ENCODE measurements at places on chromosomes 5 and 9.

DNA sequence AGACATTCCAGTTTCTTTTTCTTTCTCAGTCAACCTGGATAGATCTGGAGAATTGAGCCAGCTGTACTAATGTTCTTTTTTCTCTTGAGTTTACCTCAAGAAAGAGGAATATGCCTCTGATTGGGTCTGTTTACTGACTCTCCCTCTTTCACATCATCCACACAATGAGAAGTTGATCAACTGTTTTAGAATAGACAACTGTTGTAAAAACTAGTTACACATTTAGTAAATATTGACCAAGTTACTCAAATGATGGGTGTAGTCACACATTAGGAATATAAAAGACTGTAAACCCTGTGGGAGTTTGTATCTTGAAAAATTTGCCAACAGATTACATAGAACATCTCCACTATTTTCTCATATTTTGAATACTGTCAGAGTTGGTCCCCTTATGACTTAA, 330.8 kb downstream of the FER start:
- no peak for DNase-seq

DNA sequence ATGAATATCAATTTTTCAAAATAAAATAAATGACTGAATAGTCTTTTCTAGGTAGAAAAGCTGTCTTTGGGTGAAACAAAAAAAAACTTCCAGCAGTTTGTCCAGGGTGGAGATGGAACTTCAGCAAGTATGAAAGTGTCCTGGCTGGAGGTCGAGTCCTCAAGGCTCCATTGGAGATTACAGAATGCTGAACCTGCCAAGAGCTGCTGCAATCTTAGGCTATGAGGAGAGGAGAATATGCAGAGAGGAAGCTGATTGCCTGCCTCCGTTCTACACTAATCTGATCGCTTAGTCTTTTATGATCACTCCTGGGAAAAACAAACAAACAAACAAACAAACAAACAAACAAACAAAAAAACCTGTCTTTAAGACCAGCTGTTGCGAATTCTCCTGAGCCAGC, 50.6 kb downstream of the NREP start:
- DNase-seq: no peak

DNA sequence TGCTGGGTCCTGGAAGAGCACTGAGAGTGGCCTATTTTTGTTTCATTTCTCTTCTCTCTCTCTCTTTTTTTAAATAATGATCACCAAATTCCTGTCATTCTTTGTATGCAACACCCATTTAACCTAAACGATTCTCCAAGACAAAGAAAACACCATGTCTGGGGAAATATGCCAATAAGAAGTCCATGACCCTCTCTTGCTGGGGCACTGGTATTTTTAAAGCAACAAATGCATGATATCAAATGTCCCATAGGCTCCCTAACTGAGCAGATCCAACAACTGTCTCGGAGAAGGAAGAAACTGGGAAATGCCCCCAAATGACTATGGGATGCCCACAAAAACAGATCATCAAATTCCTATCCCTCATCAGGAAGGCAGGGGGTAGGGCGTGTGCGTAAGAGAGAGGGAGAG, 567.4 kb downstream of the CCDC171 start:
- DNase-seq: no peak

DNA sequence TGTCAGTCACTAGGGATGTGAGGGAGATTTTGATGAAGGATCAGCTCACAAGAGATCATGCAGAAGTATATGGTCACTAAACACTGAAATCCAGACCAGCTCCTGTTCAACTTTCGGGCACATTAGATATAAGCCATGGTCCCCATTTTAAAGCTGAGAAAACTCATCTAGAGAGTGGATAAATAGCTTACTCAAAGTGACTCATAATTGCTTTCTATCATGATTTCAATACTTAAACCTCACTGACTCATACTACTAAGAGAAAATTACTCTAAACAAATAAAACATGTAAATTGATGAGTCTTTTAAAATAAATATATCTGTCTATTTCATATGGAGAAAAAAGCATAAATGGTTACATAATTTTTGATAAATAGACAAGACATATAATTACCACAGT, 567.7 kb downstream of the TLR4 start:
- DNase-seq: no peak

- DNase-seq: no peak
Measured at GRCh38 chr5:112880219-112880964, 19.3 kb downstream of the SRP19 start.

DNA sequence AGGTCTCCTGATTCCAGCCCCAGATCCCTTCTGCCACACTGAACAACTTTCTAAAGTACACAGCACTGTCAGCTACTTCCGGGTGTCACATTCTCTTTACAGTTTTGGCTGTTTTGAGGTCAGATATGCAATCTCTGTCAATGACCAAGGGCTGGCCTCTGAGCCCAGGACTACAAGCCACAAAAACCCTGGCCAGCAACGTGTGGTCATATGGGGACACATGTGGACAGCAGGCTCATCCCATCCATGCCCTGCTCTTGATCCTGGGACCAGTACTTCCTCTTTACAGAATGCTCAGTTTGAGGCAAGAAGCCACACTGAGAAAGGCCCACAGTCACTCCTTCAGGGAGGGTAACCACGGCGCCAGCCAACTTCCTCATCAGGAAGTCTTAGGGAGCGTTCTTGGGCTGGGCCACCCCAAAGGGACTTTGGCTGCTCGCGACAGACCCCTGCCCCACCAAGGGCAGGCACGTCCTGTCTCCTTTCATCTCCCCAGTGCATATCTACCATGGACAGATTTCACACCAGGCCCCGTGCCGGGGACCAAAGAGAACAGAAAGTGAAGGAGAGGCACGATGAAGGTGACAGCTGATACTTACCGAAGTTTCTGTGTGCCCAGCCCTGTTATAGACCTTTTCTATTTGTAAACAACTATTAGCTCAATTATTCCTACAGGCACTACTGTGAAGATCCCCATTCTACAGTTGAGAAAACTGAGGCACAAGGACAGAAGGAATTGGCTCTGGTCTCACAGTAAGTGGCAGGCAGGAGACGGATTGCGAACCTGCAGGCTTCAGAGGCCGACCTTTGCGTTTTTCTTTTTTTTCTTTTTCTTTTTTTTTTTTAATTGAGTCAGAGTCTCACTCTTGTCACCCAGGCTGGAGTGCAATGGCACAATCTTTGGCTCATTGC, 37.3 kb downstream of the STK10 start:
- DNase-seq: no peak

GRCh38 chr9:126985870-126986498, 71.4 kb downstream of the RALGPS1 start:
- no peak for DNase-seq

DNA sequence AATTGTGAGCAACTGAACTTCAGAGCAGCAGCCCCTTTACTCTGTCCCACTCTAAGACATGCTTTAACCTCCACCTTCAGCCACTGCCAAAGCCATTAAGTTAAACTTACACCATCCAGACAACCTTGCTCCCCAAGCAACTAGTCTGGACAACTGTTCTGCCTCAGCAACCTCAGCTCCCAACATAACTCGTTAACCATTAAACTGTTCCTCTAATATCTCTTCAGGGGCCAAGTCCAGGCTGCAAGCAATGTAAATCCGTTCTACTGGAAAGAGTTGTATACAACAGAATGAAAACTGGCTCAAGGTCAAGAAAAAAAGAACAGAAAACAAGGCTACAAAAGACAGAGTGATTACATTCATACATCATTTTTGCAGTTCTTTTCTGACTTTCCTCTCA, 131.7 kb upstream of the TARS1 start:
- no peak for DNase-seq

GRCh38 chr9:14157191-14157590, 156.8 kb downstream of the NFIB start:
- DNase-seq: no peak

- DNase-seq: no peak
Measured at GRCh38 chr5:44565902-44566301, 176.7 kb upstream of the FGF10 start.

DNA sequence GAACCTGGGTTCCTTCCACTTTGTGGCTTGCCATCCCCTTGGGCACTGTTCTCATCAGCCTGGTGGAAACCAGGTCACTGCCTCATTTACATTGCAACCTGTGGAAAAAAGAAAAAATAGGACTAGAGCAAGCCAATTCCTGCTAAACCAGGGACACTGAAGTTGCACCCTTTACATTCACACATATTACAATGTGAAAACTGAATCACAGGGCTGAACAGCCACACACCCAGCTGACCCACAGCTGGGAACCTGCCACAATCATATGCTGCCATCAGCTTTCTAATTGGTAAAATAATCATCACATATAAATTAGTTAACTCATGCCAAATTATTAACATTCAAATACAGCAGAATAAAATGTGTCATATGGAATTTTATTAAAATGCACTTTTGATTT, 94.5 kb downstream of the CDH6 start:
- DNase-seq: no peak

- DNase-seq: no peak
Measured at GRCh38 chr9:30796764-30797163, 1587.7 kb upstream of the ACO1 start.

DNA sequence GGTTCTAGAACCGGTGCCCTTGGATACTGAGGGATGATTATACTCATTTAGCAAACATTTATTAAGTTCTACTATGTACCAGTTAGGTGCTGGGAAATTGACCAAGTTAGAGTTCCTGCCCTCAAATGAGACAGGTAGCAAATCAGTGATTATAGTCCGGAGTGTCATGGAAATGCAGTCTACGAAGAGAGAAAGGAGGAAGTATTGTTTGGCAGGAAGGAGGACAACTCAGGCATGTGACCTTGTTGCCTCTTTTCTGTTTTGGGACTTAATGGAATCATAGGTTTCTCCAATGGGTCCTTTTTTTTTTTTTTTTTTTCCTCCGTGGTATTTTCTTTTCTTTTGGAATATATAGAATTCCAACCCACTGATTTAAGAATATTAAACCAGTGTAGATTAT, 28.0 kb downstream of the OSTF1 start:
- no peak for DNase-seq

- no peak for DNase-seq
Measured at GRCh38 chr5:175493726-175494125, 15.4 kb downstream of the SFXN1 start.
